ENCODE measurements at places on chromosomes 1 and 21.

DNA sequence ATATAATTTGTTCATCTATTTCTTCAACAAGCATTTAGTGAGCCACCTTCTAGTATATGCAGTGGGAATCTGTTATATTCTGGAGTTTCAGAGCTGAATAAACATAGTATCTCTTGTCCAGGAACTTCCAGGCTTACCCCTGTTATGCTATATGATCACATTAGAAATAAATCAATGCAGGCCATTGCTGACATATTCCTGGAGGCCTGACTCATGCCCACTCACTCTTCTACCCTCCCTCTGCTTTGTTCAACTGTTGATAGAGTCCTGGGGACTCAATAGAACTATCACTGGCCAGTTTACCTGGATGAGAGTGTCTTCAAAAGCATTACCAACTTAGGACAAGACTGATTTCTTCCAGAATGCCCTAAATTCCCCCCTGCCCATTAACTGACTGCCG, 29.3 kb upstream of the SRSF10 start:
- no peak for DNase-seq

- no peak for DNase-seq
Measured at GRCh38 chr1:160171354-160171753, 19.0 kb upstream of the CASQ1 start.

DNA sequence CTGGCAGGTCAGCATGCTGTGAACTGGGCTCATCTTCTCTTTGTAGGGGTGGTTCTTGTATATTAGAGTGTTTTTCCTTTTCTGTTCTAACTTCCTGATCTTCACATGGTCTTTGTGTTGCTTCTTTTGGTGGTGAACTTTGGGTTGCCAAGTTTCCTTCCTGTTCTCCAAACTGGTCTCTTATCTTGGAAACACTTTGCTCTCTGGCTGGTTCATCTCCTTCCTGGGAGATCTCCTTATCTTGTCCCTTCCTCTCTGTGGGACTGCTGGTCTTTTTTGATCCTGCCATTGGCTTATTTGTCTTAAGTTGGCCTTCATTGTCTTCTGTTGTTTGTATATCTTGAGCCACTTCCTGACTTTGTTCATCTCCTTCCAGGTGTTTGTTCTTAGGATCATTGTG, 2.1 kb downstream of the TCHHL1 start:
- no peak for DNase-seq

- peak; percentile 59 for DNase-seq
Measured at GRCh38 chr1:24743404-24744211, 1.6 kb upstream of the CLIC4 start.

GRCh38 chr1:33633019-33633801, 160.8 kb downstream of the ZSCAN20 start:
- DNase-seq: peak; percentile 83

- DNase-seq: no peak
Measured at GRCh38 chr1:240501115-240501514, 110.8 kb downstream of the GREM2 start.

DNA sequence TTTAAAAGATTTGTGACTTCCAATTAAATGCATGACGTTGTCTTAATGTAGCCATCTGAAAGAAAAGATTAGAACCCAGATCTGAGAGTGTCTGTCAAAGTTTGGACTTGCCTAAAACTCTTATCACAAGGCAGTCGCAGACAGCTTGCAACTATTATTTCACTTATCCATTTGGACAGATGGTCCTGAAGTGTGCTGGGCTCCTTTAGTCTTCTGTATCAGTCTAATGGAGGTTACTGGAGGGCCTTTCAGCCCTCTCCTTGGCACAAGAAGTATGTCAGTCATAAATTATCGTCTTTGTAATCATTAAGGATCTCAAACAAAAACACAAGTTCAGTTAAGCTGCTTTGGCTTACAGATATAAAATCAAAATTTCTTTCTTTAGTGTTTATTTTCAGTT, 15.5 kb downstream of the PROX1 start:
- DNase-seq: no peak

DNA sequence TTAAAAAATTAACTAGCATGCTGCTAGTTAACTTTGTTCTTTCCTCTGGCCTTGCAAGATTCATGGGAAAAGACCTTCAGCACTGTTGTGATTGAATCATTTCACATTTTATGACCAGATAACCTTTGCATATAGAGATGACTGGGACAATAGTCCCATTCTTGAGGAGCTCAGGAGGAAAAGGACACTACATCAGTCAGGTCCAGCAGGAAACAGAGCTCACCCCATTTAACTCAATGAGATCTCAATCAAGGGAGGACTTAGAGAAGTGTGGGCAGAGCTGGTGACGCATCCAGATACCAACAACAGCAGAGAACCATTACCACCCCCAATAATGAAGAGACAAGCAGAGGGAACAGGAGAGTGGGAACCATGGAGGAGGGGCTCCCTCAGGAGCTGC, 109.4 kb upstream of the GUCA2B start:
- DNase-seq: no peak

- DNase-seq: no peak
Measured at GRCh38 chr1:246383239-246383589, 123.9 kb downstream of the SMYD3 start.

DNA sequence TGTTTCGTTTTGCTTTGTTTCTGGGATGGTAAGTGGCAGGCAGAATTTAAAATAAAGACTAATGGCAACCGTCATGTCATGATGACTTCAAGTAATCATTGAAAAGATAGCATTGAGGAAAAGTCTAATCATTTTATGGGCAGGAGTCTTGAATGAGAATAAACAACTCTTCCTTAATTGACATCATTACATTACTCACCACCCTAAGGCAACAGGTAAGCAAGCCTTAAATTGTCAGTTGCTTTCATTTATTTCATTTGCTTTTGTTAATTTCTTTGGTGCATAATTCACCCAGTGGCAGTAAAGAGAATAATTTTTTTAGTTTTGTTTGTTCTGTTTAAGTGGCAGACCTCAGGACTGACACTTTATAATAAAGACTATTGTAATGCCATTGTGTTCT, 669.0 kb downstream of the RWDD3 start:
- DNase-seq: no peak

- no peak for DNase-seq
Measured at GRCh38 chr1:74323937-74324473, 88.8 kb downstream of the TNNI3K start.

GRCh38 chr1:31984419-31985347, 29.0 kb upstream of the KHDRBS1 start:
- DNase-seq: no peak

GRCh38 chr1:57157818-57158603, 192.2 kb upstream of the C8B start:
- DNase-seq: no peak

GRCh38 chr1:208885650-208886049, 641.5 kb upstream of the PLXNA2 start:
- DNase-seq: no peak

DNA sequence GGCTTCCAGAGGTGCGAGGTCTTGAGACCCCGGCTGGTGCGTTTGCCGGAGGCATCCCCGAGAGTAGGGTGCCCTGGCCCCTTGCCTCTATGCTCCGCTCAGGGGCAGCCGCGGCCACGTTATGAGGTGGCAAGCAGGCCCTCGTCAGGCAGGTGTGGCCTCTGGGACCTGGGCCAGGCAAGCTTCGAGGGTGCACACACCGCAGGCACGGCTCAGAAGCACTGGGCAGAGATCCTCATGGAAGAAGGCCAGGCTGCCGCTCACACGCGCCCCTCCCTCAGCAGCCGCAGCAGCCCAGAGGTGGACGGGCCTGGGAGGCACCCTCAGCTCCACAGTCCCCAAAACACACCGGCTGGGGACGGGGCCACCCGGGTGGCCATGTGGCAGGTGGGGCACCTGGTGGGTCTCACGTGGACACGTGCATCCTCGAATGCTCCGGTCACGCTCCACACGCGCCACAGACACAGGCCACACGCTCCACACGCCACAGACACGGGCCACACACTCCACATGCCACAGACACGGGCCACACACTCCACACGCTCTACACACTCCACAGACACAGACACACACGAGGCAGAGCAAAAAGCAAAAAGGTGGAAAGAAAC, 6.5 kb downstream of the SDF4 start:
- no peak for DNase-seq

- DNase-seq: no peak
Measured at GRCh38 chr1:226678251-226678650, 60.8 kb downstream of the ITPKB start.

DNA sequence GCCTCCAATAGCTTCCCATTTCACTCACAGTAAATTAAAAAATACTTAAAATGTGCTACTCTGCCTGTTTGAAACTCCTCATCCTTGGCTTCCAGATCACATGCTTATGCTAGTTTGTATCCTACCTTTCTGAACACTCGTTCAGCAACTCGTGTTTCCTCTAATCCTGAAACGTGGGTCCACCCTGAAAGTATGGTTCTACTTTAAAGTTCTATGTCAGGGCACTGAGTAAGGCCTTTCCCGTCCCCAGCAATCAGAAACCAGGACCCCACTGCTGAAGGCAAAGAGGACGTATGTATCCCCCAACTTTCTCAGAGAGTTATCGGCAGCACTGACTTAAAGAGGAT, 419 bp upstream of the TSEN15 start:
- no peak for DNase-seq

- no peak for DNase-seq
Measured at GRCh38 chr1:162552684-162553252, 8.8 kb upstream of the UAP1 start.

DNA sequence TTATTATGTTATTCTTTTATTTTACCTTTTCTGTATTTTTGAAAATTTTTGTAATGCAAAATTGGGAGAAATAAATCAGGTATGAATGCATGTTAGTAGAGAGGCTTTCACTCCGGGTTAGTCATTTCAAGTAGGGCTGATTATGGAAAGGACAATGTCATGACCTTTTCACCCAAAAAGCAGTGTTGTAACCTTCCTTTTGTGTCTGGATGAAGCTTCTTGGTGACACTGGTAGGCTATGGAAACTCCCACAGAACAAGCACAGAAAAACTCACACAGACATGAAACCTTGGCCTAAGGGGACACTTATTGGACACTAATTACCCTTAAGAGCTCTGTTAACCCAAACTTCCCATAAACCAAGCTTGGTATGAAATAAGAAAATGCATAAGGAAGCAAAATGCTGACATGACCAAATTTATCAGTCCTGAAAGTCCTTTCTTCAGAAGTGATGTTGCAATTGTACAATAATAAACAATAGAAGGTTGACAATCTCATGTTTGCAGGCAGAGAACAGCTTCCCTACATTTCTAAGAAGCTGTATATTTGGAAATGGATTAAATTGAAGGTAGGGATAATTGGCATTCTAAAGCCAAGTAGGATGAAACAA, 70.0 kb upstream of the KCNJ15 start:
- DNase-seq: no peak

DNA sequence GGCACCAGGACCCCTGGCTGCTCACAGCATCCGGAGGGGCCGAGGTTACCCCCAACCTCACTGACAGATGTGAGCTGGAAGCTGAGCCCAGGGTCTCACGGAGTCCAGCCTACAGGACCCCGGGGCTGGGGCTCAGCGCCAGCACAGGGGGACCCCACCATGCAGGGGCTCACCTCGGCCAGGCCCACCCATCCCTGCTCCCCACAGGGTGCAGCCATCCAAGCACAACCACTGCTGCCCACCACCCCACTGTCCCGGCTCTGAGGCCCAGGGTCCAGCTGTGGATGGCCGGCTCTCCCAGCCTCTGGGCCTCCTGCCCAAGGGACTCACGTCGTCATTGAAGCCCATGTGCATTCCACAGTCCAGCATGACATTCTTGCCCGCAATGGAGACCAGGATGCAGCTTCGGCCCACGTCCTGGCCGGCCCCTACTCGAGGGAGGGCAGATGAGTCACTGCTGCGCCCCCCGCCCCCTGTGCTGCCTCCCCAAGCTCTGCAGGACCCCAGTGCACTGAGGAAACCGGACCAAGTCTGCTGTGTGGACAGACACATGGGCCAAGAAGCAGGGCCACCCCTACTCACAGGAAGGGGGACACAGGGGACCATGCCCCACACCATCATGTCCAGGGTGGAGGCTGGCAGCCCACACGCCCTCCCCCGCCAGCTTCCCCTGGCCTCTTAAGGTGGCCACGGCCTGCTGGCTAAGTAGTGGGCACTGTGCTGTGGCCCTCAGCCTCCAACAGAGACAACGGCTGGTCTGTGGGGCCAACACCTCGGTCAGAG, 3.6 kb downstream of the INTS11 start:
- no peak for DNase-seq

DNA sequence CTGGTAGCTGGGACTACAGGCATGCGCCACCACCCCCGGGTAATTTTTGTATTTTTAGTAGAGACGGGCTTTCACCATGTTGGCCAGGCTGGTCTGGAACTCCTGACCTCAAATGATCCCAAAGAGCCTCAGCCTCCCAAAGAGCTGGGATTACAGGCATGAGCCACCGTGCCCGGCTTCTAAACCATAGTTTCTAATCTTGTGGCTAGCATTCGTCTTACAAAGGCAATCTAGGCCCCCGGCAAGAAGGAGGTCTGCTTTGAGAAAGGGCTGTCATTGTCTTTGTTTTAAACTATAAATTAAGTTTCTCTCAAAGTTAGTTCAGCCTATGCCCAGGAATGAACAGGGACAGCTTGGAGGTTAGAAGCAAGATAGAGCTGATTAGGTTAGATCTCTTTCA, 10.3 kb upstream of the L1TD1 start:
- no peak for DNase-seq

DNA sequence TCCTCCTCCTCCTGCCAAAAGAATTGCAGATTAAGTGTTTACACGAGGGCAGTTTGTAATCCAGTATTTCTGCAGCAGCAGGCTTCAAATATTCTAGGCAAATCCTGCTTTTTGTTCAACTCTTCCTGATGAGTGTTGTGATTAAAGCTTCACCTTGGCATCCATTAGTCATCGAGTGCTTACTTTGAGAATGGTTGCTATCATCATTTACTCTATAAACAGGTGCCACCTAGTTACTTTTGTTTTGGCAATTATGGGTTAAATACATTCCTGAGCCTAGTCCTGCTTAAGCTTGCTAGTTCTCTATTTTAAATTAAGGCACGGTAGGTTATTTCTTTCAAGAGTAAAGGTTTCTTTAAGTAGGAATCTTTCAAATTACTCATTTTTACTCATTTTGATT, 20.3 kb downstream of the PDC start:
- DNase-seq: no peak

- no peak for DNase-seq
Measured at GRCh38 chr1:246295968-246296367, 211.1 kb downstream of the SMYD3 start.

DNA sequence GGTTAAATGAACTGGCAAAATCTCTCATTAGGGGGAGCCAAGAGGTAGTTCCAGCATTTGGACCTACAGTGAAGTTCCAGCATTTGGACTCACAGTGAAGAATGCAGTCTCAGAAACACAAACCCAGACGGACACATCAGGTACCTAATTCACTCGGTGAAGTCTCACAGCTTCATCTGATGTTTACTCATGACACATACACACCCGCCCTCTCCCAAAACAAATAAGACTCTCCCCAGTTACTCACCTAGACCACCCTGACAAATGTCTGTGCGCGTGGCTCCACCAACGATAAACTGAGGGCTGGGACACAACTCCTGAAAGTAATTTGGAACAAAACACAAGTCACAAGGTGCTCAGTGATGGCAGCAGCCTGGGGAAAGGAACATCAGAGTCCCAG, 11.4 kb downstream of the CAPN8 start:
- DNase-seq: no peak
